ENCODE measurements at places on chromosomes 7 and 10.

DNA sequence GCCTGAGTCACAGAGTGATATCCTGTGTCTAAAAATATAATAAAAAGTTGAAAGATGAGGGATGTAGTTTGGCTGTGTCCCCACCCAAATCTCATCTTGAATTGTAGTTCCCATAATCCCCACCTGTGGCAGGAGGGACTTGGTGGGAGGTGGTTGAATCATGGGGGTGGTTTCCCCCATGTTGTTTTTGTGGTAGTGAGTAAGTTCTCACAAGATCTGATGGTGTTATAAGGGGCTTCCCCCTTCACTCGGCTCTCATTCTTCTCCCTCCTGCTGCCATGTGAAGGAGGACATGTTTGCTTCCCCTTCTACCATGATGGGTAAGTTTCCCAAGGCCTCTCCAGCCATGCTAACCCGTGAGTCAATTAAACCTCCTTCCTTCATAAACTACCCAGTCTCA lies 25.1 kb upstream of the UBE3C start:
- DNase-seq = no peak

GRCh38 chr7:139482662-139483466 lies 609 bp downstream of the KLRG2 start:
- DNase-seq = no peak

DNA sequence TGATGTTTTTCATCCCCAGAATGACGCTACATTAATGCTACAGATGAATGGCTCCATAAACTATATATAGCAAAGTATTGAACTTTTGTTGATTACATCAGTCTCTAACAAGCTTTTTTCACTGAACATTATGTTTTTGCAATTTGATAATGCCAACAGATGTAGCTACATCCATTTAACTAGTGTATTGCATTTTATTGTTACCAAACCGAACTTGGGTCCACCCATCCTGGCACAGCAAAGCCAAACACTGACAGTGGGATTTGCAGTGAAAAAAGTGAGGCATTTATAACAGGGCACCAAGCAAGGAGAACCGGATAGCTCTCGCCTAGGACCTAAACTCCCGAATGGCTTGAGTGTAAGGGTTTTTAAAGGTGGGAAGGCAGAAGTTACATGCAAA lies 182.8 kb upstream of the TNS3 start:
- DNase-seq = no peak

GRCh38 chr10:127444155-127444554 lies 105.0 kb upstream of the NPS start:
- DNase-seq = no peak

GRCh38 chr7:7504910-7505704 lies 30.6 kb downstream of the COL28A1 start:
- peak; percentile 42 for DNase-seq

- DNase-seq = no peak
Measured at GRCh38 chr7:128422842-128423241, 13.1 kb upstream of the IMPDH1 start.

- DNase-seq = no peak
Measured at GRCh38 chr7:135430626-135431025, 79.3 kb downstream of the CNOT4 start.

DNA sequence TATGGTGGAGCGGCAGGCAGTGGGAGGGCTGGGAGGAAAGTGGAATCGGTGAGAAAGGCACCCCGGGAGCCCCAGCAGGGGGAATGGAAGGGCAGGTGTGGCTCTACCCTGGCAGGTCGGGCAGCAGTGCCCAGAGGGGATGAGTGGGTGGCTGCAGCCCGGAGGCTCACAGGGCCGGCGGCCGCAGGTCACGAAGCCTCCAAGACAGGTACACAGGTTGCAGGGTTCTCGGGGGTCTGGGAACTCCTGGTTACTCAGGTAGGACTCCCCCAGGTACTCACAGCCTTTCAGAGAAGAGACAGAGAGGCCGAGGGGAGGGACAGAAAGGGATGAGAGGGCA lies 21.8 kb downstream of the KCP start:
- no peak for DNase-seq

DNA sequence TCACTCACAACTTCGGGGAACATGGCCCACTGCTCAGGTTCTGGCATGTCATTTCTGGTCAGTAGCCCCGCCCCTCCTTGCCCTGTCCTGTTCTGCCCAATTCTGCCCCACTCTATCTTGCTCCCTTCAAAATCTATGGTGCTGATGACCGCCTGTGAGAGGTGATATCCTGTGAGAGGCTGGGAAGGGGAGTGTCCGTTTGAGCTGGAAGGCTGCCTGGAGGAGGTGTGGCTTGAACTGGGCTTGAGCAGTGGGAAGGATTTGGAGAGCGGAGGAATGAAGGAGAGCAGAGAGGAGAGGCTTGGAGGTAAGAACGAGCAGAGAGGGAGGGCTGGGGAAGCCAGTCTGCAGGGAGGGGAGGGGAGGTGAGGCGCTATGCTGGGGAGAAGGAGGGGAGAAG lies 145.3 kb downstream of the RPS24 start:
- no peak for DNase-seq

- no peak for DNase-seq
Measured at GRCh38 chr7:26532471-26532870, 240.8 kb downstream of the SNX10 start.

- no peak for DNase-seq
Measured at GRCh38 chr10:88113657-88114272, 250.3 kb downstream of the PTEN start.

DNA sequence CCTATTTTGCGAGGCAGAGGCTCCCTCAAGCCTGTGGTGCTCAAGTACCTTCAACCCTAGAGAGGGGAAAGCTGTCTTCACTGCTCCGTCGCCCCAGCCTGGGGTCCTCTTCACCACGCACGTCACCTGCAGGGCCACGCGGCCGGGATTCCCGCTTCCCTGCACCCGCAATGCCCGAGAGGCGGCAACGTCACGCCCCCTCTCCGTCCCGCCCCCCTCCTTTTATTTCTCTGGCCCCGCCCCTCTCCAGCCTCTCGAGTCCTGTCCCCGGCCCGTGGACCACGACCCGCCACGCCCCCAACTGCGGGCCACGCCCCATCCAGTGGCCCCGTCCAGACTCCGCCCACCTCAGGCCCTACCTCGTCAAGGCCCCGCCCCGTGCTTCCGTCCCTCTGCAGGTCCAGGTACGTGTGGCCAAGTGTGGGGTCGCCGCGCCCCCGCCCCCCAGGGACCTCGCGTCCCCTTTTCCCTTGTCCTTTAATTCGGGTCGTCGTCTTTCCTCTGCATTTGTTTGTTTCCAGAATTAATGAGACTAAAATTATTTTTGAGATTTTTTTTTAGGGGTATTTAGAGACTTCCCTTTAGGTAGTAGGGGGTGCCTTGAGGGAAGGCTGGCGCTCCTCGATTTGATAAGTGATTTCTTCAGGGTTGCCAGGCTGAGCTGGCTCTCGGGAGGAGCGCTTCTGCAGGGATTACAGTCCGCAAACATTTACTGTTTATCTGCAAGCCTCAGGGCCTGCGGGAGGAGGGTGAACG lies 69.8 kb upstream of the BAIAP2L1 start:
- no peak for DNase-seq

- DNase-seq = no peak
Measured at GRCh38 chr7:139897422-139898090, 68.5 kb downstream of the TBXAS1 start.

GRCh38 chr10:112990271-112990670 lies 40.2 kb downstream of the TCF7L2 start:
- no peak for DNase-seq
